ENCODE measurements at places on chromosomes 2 and 18. TPM values are rescaled to one million over a fixed set of nuclear protein-coding genes. Genes with fewer than 3 reads are reported as not detected.

DNA sequence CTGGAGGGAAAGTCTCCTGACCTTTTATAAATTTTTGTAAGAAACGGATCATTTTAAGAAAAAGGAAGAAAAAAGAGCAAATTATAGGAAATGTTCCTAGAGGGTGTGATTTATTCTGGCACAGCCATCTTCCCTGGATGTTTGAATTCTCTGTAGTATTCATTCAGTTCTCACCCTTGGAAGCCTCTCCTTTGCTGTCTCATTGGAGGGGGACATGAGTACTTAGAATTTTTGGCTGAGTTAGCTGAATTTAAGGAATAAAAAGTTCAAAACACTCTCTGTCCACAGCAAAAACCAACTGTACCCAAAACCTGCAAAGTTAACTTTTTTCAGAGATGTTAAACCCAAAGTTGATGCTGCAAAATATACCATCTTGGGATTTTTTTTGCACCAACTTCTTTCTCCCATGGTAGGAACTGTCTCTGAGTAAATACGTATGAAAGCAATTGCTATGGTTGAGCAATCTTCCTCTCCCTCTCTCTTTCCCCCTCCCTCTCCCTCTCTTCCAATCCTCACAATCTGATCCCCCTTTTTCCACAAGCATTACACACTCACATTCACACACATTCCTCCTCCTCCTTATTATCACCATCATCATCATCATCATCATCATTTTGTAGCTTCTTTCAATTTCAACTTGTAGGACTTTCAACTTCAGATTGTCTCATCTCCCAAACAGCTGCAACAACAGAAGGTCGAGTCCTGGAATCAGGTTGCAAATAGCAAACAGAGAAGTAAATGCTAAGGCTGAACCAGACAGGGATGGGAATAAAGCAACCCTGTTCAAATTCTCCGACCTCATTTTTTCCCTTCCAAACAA, 183.7 kb downstream of the GFPT1 start:
- no peak for DNase-seq

- no peak for DNase-seq
These were observed 1.6 kb upstream of the RMDN2 start for GRCh38 chr2:37923308-37924055.

- DNase-seq, result no peak
These were observed 300.7 kb downstream of the TCF4 start for GRCh38 chr18:55287149-55287806.

GRCh38 chr2:70777450-70777849, 9.4 kb upstream of the ADD2 start:
- no peak for DNase-seq

DNA sequence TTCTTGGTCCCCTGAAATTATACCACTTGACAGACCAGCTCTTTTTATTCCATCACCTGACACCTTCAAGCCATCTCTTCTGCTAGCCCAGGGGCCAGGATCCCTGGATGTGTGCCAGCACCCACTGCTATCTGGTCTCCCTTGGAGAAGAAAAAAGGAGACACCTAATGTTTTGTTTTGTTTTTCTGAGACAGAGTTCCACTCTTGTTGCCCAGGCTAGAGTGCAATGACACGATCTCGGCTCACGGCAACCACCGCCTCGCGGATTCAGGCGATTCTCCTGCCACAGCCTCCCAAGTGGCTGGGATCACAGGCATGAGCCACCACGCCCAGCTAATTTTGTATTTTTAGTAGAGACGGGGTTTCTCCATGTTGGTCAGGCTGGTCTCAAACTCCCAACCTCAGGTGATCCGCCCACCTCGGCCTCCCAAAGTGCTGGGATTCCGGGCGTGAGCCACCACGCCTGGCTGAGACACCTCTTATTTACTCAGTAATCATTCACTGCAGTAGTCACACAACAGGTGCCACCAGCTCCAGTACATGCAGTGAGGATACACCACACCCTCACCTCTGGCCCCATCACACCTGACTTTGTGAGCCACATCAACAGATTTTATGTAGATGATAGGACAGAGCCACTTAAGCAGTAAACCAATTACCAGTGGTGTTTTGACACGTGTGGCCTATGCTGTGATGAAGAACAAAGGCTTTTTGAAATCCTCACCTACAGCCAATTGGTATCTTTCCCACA, 42.8 kb upstream of the PCBP1 start:
- peak; percentile 70 for DNase-seq

Gene SH2D6
- not detected for polyA plus RNA-seq

Data from spleen (tissue), 13 donors.